ENCODE measurements at places on chromosomes 16 and 17.

- no peak overlapping the region for H3K27ac ChIP-seq
- no peak overlapping the region for H3K4me3 ChIP-seq
- H3K36me3 ChIP-seq: no peaks in the 10 kb centered on the region
- DNase-seq: no peak
- no peaks in the 10 kb centered on the region for H3K4me1 ChIP-seq
- no peaks in the 10 kb centered on the region for H3K27me3 ChIP-seq
These were observed 26.1 kb downstream of the RCVRN start for GRCh38 chr17:9878786-9879525.

GRCh38 chr16:1258906-1259759, 3.3 kb downstream of the TPSD1 start:
- no peak overlapping the region for H3K27ac ChIP-seq
- peak; percentile 37 for DNase-seq
- peak overlapping the region; percentile 28 for H3K4me3 ChIP-seq
- no peaks in the 10 kb centered on the region for H3K27me3 ChIP-seq
- H3K4me1 ChIP-seq: no peaks in the 10 kb centered on the region

- no peaks in the 10 kb centered on the region for H3K36me3 ChIP-seq
- no peak overlapping the region for H3K27ac ChIP-seq
- no peak overlapping the region for H3K4me3 ChIP-seq
- H3K4me1 ChIP-seq: no peaks in the 10 kb centered on the region
These were observed 1012.4 kb downstream of the KCNJ18 start for GRCh38 chr17:22704674-22705073.

DNA sequence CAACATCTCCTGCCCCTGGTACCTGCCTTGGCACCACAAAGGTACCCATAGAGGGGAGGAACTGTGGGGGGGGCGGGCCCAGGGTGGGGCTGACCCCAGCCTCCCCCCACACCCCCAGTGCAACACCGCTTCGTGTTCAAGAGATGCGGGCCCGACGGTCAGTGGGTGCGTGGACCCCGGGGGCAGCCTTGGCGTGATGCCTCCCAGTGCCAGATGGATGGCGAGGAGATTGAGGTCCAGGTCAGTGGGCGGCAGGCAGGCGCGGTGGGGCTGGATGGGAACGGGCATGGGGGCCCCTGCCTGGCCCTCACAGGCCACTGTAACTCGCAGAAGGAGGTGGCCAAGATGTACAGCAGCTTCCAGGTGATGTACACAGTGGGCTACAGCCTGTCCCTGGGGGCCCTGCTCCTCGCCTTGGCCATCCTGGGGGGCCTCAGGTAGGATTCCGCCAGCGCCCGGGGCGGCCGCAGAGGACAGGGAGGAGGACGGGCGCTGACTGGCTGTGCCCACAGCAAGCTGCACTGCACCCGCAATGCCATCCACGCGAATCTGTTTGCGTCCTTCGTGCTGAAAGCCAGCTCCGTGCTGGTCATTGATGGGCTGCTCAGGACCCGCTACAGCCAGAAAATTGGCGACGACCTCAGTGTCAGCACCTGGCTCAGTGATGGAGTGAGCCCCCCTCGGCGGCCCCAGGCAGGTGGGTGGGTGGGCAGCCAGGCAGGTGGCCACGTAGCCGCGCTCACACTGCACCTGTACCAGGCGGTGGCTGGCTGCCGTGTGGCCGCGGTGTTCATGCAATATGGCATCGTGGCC, 7.1 kb downstream of the GCGR start:
- no peaks in the 10 kb centered on the region for H3K27me3 ChIP-seq
- DNase-seq: no peak
- no peak overlapping the region for H3K27ac ChIP-seq
- H3K4me1 ChIP-seq: no peaks in the 10 kb centered on the region
- H3K36me3 ChIP-seq: no peaks in the 10 kb centered on the region
